SK-N-MC (cell line): ENCODE measurements at places on chromosomes 6 and 20.

GRCh38 chr20:50725724-50726005 is 5.7 kb upstream of the PARD6B start:
- DNase-seq, result no peak

DNA sequence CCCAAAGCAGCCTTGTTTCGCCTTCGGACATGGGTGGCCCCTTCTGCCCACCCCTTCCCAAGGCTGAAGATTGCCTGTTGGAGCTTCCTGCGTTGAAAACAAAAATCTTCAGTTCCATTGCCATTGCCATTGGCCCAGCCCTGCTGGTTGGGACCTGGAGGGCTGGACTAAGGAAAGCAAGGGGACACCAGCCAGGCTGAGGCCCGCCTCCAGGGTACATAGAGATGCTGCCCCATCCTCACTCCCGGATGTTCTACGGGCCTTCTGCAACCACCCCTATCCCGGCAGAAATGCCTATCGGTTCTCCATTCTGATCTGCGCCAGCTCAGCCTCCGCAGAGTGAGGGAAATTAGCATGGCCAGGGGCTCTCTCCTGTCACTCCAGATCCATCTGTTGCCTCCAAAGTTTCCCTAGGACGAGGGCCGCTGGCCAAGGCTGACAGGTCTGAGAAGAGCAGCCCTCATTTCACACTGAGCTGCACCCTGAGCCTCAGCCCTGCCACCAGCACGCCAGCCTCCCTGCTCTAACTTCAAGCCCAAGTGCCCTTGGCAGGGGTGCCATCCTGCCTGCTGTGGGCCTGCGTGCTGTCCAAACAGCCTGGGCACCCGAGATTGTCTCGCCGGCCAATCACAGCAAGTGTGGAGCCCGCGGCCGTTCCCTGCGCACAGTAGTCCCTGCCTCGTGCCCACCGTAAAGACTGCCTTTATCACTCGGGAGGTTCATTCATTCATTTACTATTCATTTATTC is 13.4 kb upstream of the STX16 start:
- DNase-seq, result no peak

GRCh38 chr6:15351631-15352030 is 105.8 kb downstream of the JARID2 start:
- DNase-seq, result no peak

DNA sequence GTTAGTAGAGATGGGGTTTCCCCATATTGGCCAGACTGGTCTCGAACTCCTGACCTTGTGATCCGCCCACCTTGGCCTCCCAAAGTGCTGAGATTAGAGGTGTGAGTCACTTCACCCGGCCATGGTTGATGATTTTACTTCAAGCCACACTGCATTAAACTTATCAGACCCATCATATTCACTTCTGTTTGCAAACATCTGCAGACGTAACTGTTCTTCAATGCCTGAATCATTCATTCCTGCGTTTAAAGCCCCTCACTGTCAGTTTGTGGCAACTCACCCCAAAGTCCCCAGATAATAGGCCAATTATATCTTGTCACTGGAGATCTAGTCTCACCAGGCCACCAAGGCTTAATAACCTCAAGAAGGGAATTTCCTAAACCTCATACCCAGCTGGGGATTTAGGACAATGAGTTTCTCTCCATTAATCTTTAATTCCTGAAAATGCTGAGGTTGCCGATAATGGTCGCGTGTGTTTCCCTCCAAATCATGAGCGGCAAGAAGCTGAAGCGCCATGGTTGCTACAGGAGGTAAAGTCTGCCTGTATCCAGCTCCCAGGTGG is 229.6 kb downstream of the LY86 start:
- DNase-seq, result no peak

DNA sequence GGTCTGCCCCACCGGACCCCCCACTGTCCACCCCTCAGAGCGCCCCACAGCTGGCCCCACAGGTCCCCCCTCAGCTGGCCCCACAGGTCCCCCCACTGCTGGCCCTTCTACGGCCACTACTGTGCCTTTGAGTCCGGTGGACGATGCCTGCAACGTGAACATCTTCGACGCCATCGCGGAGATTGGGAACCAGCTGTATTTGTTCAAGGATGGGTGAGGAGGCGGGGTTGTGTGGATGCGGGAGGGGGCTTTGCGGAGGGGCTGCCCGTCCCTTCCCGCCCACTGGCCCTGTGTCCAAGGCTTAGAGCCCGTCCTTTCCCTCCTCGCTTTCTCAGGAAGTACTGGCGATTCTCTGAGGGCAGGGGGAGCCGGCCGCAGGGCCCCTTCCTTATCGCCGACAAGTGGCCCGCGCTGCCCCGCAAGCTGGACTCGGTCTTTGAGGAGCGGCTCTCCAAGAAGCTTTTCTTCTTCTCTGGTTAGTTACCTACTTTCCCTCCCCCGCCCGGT is 4.7 kb downstream of the MMP9 start:
- DNase-seq, result no peak

DNA sequence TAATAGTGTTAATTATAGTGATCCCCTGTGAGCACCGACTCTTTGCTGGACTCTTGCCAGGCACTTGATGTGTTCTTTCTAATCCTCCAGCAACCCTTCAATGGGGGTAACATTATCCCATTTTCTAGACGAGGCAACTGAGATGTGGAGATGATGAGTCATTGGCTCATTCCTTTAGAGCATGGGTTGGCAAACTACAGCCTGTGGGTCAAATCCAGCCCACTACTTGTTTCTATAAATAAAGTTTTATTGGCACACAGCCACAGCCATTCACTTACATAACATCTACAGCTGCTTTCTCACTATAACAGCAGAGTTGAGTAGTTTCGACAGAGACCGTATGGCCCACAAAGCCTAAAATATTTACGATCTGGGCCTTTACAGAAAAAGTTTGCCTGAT is 249.5 kb upstream of the KCNG1 start:
- DNase-seq, result no peak

- DNase-seq, result no peak
Observed at GRCh38 chr20:36967636-36968035, 16.1 kb upstream of the SAMHD1 start.

DNA sequence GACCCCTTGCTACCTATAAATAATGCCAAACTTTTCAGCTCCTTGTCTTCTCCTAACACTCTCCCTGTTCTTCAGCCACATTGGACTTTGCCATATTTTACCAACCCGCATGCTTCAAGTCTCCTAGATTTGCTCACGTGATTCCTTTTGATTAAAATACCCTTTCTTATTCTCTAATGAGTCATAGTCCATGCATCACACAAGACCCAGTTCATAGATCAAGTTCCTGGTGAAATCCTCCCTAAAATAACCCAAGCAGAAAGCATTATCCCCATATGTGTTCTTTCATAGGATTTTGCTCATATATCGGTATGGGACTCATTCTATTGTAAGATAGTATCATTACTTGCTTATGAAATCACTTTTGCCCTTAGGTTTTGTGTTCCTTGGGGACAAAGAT is 108.9 kb upstream of the STXBP5 start:
- DNase-seq, result no peak

GRCh38 chr6:170545405-170545804 is 7.7 kb downstream of the PSMB1 start:
- DNase-seq, result no peak

- DNase-seq, result no peak
Observed at GRCh38 chr6:70162972-70163371, 139.9 kb downstream of the COL9A1 start.

- no peak for DNase-seq
Observed at GRCh38 chr6:72217626-72218025, 331.3 kb downstream of the RIMS1 start.

- DNase-seq, result no peak
Observed at GRCh38 chr6:110874880-110875547, 429 bp downstream of the AMD1 start.

DNA sequence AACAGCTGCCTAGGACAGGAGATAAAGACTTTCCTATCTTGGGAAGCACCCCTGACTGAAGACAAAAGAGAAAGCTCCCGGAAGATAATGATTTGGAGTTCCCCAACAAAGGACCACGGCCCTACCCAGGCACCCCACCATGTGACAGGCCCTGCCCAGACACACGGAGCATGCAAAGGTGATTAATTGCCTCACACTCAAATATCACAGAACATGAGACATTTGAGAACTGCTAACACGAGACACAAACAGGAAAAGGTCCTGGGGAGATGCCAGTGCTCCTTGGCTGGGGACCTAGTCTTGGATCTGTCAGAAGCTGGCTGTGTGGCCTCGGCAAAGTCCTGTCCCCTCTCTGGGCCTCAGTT is 82.5 kb upstream of the PTPN1 start:
- no peak for DNase-seq

DNA sequence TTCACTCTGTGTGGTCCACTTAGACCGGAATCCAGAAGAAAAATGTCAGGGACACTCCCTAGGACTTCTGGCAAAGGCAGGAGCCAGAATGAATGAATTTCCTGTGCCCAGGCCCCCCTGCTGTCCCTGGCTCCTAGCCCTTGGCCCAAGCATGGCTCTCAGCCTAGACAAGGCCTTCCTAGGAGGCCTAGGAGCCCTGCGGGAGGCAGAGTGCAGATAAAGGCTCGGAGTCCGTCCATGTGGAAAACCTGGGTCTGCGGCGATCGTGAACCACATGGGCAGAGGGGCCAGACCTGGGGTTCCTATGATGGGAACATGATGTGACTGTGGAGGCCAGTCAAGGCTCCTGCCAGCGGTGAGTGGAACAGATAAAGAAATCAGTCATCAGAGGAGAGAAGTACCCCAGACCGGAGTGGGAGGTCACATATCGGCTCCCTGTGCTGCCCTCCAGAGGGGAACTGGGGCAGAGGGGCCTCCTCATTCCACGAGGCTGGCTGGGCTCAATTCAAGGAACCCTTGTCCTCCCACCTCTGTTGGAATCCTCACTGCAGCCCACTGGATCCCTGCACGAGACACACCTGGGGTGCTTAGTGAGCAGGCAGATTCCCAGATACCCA is 5.9 kb upstream of the VSTM2L start:
- no peak for DNase-seq

GRCh38 chr6:107110200-107110599 is 5.1 kb downstream of the BEND3 start:
- no peak for DNase-seq

DNA sequence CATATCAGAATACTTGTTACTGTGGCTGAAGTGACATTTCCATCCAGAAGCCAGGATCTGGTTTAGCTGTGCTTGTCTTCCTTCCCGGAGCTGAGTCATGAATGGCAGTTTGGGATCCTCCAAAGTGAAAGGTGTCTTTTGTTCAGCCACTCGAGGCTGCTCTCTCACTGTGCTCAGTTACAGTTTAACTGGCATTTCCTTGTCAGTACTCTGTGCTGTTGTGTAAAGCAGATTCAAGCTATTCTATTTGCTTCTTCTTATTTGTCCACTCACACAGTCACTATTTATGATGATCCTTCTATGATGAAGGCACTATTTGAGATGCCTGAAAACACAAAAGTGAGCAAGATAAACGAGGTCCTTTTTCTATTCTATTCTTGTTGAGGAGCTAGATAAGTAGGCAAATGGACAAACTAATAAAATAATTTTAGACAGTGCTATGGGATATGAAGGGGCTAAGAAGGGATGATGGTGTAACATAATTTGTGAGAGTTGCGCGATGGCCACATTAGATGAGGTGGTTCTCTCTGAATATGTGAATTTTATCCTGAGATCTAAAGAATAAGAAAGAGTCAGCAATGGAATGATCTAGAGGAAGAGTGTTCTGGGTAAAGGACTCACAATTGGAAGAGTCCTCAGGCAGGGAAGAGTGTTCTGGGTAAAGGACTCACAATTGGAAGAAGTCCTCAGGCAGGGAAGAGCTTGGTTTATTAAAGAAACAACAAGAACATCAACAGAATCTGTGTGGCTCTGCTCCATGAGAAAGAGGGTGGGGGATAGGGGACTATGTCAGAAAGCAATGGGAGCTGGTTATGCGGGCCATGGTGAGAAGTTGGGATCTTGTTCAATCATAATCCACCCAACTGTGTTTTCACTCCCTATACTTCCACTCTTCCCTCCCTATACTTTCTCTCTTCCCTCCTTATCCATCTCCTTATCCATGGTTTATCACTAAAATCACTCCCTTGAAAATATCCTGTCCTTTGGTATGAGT is 40.1 kb downstream of the CYP24A1 start:
- DNase-seq, result no peak

- no peak for DNase-seq
Observed at GRCh38 chr6:100724222-100724621, 156.9 kb downstream of the ASCC3 start.

- DNase-seq, result no peak
Observed at GRCh38 chr20:11993886-11994461, 76.3 kb downstream of the BTBD3 start.

DNA sequence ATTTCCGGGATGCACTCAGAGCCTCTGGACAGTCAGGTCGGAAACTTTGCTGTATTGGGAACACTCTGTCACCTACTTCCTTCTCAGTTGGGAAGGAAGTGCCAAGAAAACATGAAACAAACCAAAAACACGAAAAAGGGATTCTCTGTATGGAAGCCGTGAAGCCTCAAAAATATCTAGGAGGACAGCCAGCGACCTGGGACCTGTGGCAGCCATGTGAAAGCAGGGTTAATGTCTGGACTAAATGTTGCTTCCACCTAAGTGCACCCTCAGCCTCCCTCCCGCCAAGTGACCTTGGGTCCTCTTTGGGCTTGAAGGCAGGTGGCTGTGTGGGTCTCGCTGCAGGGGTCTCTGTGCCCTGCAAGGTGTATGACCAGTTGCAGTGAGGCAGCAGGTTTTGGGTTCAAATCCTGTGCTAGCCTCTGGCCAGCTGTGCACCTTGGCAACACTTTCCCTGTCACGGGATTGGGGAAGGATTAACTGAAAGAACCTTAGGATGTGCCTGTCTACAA is 851 bp downstream of the MAVS start:
- DNase-seq, result no peak

GRCh38 chr20:35257175-35257909 is 20.6 kb downstream of the MMP24OS start:
- DNase-seq, result no peak
